Stimulated activated CD4-positive, alpha-beta T cell treated with anti-CD3 and anti-CD28 coated beads, TNF-alpha, amount 100 ng/mL, for 4 hours (primary cell): ENCODE measurements at places on chromosomes 1 and 21.

GRCh38 chr1:184214128-184214527, 162.6 kb downstream of the TSEN15 start:
- no peak for DNase-seq

GRCh38 chr1:214330715-214331114, 49.8 kb downstream of the SMYD2 start:
- DNase-seq: no peak

DNA sequence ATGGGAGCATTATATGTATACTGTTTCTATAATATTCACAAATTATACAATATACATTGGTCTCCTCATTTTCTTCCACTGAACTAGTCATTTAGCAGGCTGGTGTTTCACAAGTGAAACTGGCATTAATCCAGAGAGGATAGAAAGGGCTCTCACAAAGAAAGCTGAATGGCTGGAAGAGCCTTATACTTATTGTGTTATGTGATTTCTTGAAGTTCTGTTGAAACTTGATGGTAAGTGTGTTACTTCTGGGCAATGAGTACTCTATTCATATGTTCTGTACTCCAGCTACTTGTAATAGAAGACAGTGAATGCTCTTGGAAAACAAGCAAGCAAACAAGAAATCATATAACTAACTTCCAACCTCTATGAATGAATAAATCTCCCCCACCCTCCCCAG, 14.9 kb downstream of the STX12 start:
- DNase-seq: no peak

GRCh38 chr1:22273686-22274681, 131.1 kb upstream of the WNT4 start:
- no peak for DNase-seq

DNA sequence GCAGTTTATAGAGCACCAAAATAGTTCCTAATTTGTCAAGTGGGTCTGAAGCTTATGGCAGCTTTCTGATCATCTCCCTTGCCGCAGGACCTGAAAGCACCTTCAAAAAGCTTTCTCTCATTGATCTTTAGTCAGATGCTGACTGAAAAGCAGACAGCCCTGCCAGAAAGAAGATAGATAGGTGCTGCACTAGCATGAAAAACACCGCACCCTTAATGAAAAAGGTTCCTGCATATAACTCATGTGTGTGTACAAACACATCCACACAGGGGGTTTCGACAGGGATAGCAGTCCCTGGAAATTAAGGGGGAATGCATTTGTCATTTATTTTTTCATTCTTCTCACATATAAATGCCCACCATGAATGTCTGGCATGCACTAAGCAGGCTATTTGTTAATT, 361.7 kb upstream of the SNX7 start:
- no peak for DNase-seq

- no peak for DNase-seq
Observed at GRCh38 chr21:45510466-45510955, 31.7 kb downstream of the SLC19A1 start.

GRCh38 chr21:32413697-32414578, 1.4 kb downstream of the EVA1C start:
- no peak for DNase-seq

DNA sequence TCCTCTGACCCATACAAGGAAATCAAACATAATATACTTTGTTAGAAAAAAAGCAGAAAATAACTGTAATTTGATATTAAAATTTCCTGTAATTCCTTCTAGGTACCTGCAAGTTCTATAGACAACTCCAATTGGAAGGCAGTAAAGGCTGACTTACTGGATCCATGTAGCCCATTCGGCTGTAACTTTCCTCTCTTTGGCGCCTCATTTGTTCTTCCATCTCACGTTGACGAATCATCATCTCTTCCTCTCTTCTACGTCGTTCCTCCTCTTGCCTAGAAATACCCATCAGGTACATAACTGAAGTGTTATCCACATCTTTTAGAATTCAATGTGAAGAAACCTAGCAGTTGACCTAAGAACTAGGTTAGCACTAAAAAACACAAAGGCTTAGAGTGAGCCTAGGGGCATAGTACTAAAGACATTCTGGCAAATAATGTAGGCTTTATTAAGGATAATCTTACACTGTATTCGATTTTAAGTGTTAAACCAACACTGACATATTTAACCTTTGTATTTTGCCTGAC, 5.1 kb downstream of the SFPQ start:
- DNase-seq: no peak

GRCh38 chr1:193185211-193185610, 1.2 kb downstream of the B3GALT2 start:
- no peak for DNase-seq

- no peak for DNase-seq
Observed at GRCh38 chr1:3372317-3372716, 82.1 kb upstream of the ARHGEF16 start.

DNA sequence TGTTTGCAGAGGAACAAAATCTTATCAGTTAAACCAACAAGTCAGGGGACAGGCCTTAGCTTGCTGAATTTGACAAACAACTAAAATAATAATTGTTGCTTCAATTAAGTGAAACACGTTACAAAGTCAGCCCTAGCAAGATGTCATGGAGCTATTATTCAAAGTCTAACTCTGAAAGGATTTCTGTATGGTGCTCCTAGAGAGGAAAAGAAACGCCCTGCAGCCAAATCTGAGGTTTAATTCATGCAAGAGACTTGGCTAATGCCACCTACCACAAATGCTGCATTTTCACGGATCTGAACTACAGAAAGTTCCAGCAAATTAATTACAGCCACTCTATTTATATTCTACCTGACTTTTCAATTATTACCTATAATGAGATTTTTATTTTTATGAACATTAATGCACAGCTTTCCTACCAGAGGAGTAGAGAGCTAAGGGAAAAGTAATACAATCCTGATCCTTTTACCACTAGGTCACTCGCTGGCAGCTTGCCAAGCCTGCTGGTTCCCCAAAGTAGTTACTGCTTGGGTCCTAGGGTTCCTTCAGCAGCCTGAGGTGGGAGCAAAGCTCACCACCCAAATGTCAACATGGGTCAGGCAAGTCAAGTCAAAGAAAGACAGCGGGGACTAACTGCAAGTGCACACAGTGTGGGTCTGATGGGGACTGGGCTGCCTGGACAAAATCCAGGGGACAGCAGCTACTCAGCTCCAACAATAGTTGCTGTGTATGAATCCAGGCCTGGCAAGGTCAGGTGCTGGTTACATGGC, 8.5 kb downstream of the COLGALT2 start:
- DNase-seq: no peak

- DNase-seq: no peak
Observed at GRCh38 chr1:172851077-172851476, 192.2 kb downstream of the FASLG start.

GRCh38 chr1:114467491-114467890, 43.5 kb downstream of the TRIM33 start:
- DNase-seq: no peak

DNA sequence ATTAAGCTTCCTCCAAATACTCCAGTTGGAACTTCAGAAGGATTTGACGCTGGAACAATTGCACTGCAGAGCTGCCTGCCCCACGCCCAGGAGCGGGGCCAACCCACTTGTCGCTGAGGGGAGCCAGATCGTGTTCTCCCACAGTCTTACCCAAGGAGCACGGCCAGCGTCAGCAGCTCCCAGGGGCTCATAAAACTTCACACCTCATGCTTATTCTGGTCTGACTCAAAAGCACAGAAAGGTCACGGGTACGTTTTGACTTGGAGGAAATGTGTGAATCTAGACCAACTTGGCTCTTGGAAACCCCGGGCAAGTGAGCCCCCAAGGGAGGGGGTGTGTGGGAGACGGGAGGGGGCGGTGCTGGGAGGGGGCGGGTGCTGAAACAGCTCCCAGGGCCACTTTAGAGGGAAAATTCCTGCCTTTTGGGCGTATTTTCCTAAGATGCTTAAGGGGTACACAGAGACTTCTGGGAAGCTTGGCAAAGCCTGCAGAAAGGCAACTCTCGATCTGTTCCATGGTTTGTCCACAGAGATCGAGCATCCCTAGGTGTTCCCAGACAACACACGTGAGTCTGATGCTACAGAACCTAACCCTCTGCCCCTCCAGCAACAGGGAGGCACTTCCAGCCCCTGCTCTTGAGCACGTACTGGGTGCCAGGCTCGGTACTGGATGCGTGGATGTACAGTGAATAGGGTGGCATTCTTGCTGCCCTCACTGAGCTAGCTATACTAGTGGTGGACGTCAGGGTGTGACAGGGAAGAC, 98.9 kb downstream of the DHRS3 start:
- no peak for DNase-seq

GRCh38 chr21:32817208-32817607, 45.7 kb upstream of the PAXBP1 start:
- no peak for DNase-seq

- DNase-seq: no peak
Observed at GRCh38 chr1:69914976-69915765, 290.2 kb downstream of the LRRC40 start.

DNA sequence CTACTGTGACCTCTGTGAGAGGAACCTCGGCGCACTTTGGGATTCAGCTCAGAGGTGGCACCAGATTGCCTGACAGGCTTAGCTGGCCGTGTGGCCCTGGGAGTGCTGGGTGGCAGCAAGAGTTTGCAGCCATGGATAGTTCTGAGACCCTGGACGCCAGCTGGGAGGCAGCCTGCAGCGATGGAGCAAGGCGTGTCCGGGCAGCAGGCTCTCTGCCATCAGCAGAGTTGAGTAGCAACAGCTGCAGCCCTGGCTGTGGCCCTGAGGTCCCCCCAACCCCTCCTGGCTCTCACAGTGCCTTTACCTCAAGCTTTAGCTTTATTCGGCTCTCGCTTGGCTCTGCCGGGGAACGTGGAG, 67.5 kb downstream of the DISC1 start:
- no peak for DNase-seq

- DNase-seq: no peak
Observed at GRCh38 chr1:100353988-100354387, 1.7 kb downstream of the CDC14A start.

- no peak for DNase-seq
Observed at GRCh38 chr1:151897991-151898431, 11.3 kb downstream of the THEM4 start.

DNA sequence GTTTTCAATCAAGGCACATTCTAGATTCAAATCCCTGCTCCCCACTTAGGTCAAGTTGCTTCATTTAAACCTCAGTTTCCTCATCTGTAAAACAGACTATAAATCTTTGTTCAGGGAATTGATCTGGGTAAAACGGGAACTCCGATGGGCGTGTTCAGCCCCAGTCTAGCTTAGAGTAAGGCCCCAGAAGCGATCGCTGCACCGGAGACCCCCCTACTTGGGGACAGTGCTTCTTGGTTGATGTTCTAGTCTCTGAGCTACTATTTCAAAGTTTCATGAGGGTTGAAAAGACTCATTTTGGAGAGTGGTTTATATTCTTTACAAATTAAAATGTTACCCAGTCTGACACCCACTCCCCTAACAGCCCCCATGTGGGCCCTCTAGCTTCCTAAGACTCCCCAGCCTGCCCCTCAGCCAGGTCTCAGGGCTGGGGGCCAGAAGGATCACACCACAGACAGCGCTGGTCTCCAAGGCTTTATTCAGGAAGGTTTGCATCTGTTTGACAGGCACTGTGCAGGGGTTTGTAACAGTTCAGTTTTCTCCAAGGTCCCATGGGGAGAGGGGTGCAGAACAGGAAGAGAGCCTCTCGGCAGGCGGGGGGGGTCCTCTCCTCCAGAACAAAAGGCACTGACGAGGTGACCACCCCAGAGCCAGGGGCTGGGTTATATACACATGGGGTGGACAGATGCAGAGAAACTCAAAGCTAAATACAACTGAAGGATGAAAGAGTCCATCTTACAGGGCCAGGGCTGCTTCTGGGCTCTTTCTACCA, 82.9 kb downstream of the STUM start:
- DNase-seq: no peak

DNA sequence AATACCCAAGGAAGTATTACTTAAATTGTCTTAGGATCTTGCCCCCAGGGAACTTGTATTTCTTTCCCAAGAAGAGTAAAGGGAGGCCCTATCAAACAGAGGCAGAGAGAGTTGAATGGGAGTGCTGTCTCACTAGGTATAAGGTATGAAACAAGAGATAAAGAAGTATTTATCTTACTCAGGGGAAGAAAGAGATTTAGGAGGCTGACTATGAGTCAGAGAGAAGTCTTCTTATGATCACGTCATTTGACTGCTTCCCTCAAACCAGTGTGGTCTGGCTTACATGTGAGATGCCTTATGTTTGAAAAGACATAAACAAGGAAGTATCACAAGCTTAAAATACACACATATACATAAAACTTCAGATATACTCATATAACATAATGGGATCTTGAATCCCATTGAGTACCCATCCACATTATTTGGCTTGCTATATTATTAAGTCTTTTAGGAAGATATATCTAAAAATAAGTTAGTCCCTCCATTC, 29.6 kb downstream of the DUSP10 start:
- no peak for DNase-seq

GRCh38 chr1:2415801-2416208, 3.4 kb upstream of the PEX10 start:
- DNase-seq: no peak

- no peak for DNase-seq
Observed at GRCh38 chr1:203638950-203639349, 12.3 kb downstream of the ATP2B4 start.

DNA sequence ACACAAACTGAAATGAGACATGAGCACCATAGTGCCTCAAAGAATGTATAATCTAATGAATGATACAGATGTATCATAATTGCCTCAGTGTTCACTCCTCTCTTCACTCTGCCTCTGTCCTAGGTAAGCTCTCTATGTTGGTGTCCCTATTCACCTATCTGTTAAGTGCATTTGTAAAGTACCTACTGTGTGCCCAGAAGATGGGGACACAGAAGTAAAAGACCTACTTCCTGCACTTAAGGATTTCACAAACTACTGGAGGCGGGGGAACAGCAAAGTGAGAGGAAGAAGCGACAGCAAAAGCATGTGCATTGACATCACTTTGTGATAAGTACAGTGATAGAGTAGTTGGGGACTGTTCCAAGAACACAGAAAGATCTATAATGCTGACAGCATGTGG, 18.1 kb downstream of the RD3 start:
- DNase-seq: no peak

GRCh38 chr1:107748531-107748930, 216.4 kb downstream of the VAV3 start:
- no peak for DNase-seq

- DNase-seq: no peak
Observed at GRCh38 chr1:44798481-44799365, 1.5 kb upstream of the PLK3 start.

DNA sequence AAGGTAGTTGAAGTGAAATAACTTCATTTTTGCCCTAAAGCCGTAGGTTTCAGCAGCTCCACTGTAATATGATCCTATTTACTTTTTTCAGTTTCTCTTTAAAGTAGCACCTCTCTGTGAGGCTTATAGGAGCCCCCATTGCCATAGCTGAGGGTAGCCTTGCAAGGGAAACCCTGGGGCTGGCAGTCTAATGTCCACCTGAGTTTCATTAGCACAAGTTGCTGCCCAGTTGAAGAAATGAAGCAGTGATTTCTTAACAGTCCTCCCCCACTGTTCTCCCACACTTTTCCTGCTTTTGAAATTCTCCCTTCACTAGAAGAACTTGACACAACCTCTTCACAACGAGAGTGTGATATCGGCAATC, 1.5 kb downstream of the HMCN1 start:
- DNase-seq: no peak

DNA sequence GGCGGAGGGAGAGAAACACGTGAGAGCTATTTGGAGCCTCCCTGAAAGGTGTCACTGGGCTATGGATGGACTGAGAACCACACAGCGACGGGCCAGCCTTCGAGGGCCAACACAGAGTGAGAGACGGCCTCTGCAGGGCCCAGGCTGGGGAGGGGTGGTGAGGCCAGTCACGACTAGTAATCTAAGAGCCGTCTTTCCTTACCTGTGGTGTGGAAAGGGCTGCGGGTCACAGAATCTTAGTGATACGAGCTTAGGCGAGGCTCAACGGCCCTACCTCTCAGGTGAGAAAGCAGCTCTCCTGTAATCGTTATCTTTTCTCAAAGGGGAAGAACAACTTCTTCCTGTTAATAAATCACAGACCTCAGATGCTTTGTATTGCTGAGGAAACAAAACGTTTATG, 33.4 kb upstream of the COX20 start:
- DNase-seq: no peak
